Stimulated activated CD4-positive, alpha-beta T cell treated with anti-CD3 and anti-CD28 coated beads, Interleukin-1b, Interleukin-23, amount 100 ng/mL, for 1 hour (primary cell): ENCODE measurements at places on chromosomes 1 and 21.

GRCh38 chr1:94832931-94833585 lies 12.9 kb downstream of the SLC44A3 start:
- DNase-seq, result no peak

- no peak for DNase-seq
These were observed 40.1 kb downstream of the AHDC1 start for GRCh38 chr1:27563591-27564471.

- no peak for DNase-seq
These were observed 17.4 kb upstream of the SLC2A5 start for GRCh38 chr1:9086796-9087195.

DNA sequence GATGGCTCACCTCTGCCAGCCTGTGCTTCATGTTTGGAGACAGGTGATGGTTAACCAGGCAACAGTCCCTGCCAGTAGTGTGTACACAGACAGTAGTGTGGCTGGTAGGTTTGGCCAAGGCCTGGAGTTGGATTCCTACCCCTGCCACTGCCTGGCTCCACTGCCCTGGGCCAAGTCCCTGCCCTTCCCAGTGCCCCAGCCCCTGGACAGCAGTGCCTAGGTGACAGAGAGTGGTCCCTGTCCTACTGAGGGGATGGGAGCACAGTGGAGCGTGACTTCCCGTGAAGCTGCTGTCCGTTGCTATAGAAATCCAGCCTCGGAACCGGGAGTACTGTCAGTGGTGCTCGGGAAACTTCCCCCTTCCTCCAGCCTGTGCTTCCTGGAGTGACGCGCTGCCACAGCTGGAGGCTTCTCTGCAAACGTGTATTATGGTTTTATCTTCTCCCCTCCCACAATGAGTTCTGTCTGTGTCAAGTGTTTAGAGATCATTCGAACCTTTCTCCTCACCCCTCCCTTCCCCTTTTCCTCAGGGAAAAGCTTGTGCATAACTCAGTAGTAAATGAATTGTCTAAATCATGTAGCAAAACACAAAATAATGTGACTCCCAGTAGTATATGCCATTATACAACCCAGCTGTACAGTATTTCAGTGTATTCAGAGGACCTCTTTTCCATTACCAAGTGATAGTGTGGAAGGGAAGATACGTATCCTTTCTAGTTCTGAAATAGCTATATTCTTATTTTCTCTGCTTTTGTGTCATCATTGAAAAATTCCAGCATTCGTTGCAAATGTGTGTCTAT lies 73.4 kb downstream of the GALNT2 start:
- DNase-seq, result no peak

DNA sequence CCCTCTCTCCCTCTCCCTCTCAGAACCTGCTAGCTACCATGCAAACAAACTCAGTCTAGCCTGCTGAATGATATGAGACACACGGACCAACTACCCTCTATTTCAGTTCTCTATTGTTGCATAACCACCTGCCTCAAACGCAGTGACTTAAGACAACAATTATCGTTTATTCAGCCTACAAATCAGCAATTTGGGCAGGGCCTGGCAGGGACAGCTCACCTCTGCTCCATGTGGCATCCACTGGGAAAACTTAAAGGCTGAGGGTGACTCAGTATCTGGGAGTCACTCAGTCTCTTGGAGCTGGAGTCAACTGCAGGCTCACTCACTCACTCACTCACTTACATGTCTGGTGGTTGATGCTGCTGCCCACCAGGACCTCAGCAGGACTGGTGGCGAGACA lies 121.3 kb downstream of the SEC16B start:
- DNase-seq, result no peak

DNA sequence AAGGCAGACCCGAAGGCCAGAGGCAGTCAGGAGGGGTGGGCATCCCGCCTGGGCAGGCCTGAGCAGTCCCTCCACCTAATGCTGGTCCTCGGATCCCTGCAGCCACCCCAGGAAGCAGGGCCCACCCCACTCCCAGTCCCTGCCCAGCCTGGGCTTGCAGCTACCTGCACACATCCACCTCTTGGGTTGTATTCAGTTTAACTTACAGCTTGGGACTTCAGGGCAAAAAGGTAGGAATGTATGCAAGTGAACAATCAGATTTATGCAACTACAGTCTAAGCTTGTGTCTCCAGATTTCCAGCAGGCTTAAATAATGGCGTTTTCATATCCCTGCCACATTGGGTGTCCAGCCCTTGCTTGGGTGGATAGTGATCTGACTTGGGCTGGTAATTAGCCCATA lies 17.4 kb downstream of the LDLRAP1 start:
- no peak for DNase-seq

DNA sequence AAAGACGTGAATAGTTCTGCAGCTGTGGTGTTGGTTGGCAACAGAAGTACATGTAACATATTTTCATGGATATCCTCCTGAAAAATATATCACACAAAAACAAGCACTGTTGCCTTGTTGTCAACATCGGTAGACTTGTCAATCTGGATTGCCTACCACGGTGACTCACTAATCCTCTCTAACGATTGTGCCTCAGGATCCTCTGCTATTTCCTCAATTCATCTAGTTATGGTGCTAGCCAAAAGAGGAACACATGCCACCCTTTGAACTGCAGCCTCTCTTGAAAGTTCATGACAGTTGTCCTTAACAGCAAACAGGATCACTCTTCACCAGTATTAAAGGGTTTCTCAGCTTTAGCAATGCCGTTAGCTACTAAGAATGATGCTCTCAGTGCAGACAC lies 25.7 kb downstream of the RASAL2 start:
- DNase-seq, result no peak

DNA sequence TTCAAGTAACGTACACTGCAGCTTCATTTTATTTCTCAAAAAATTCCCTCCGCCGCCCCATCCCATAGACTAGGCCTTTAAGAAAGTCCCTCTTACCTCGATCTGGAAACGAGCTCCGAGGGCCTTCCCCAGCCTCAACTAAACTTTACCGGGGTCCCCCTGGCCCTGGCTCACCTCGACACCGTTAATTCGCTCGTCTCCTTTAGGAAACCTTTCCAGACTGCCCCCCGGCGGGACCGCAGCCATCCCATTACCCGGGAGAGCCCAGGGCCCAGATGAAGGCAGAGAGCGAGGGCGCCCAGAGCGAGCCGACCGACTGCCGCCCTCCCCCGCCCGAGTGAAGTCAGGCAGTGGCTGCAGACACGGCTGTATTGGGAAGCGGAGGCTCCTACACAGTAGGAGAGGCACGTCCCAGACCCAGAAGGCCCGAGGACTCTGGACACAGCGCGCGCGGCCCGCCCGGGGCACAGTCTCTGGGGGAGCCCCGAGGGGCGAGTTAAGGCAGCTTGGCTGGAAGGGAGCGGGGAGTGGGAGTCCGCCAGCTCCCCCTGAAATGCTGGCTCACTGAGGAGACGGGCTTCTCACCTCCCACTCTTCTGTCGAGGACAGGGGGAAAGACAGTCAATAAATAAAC lies 14.6 kb downstream of the SEMA6C start:
- DNase-seq, result no peak

DNA sequence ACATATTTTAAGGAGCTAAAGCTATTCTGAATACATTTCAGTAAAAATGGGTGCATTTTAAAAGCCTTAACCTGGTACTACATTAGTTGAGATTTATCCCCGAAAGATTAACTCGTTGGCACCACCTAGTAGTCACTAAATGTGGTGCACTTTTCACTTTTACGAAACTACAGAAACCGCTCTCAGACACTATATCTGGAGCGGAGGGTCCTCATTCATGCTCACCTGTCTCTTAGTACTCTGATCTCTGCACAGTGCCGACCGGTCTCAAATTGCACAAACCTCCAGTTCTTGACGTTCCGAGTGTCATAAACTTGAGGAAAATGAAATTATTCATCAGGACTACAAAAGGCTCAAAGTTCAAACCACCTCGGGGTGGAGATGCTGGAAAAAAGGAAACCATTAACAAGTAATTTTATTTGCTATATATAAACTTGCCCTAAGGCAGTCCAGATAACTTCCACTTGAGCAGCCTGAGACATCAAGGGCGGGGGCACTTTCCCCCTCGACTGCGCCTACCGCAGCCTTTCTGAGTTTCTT lies 722 bp downstream of the LZIC start:
- no peak for DNase-seq

GRCh38 chr1:84583648-84584047 lies 9.4 kb upstream of the CTBS start:
- DNase-seq, result no peak

DNA sequence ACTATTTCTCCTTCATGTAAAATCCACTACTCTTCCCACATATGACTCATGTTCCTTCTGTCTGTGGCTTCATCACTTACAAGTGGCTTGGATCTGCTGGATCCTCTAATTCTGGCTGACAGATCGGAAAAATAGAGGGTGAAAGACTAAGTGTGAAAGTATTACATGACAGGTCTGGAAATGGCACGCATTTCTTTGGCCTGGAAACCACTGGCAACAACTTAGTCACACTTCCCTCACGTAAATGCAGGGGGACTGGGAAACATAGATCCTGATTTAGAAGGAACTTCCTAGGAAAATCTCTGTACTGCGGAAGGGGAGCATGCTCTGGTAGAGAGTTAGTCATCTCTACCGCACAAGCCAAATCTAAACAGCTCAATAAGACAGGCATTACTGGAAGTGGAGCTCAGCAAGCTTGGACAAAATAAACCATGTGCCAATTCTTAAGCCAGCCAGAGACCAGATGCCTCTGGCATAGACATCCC lies 305.4 kb upstream of the PTBP2 start:
- DNase-seq, result no peak

- no peak for DNase-seq
These were observed at the start of gene ADGRL4 for GRCh38 chr1:79006564-79006963. Gene ADGRL4 (minus strand): TSS chr1:79006730. CDS start chr1:79006654, 76 bp downstream.

DNA sequence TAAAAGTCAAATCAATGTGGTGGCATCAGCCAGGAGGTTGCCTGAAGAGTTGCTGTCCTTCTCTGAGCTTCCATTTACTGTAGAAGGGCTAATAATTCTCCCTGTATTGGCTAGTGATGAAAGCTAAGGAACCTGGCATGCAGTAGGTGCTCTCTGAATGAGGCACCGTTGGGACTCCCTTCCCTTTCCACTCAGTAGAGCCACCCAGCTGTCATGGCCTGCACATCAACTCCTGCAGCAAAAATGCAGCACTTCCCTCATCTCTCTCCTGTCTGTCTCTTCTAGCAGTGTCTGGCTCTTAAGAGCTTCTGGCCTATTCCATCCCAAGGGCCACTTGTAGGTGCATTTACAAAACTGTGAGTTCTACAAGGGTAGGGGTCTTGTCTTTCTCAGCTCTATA lies 369.0 kb downstream of the MATN1 start:
- no peak for DNase-seq
